ENCODE measurements at places on chromosomes 3 and 15.

- DNase-seq: no peak
These were observed 12.9 kb upstream of the SCG3 start for GRCh38 chr15:51668446-51668845.

DNA sequence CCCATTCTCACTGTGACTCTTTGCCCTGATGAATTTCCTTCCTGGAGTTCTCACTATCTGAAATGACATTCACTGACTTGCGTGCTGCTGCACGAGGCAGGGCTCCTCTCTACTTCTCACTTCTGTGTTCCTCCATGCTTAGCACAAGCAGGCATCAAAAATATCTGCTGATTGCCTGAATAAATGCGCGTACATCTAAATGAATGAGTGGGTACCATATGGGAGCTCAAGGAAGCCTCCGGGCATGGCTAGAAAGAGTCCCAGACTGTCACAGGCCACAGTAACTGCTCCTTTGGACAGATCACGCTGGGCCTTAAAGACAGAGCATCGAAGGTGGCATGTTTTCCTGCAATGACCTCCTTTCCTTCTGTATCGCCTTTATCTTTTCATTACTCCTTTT is 31.6 kb downstream of the HCN4 start:
- no peak for DNase-seq

DNA sequence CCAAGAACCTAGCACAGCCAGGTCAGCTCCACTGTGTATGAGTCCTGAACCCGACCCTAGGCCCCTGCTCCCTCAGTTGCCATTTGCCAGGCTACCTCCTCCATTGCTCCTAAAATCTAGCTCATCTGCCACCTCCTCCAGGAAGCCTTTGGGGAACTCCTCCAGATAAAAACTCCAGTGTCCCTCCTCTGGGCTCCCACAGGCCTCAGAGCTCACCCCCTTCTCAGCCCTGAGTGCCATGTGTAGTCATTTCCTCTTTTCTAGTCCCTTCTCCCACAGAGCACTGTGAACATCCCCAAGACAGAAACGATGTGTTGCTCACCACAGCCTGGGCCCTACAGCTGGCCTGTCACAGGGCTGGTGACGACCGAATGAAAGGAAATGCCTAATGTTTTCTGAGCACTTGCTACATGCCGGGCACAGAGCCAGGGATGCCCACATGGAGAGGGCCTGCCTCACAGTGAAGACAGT is 61.0 kb downstream of the IQSEC1 start:
- DNase-seq: peak; percentile 81

- no peak for DNase-seq
These were observed 54.3 kb downstream of the SLC9A9 start for GRCh38 chr3:143793971-143794370.

GRCh38 chr15:58562135-58562534 is 130.3 kb downstream of the LIPC start:
- DNase-seq: no peak
